ENCODE measurements at places on chromosomes 1 and 21. TPM values are rescaled to one million over a fixed set of nuclear protein-coding genes. Genes with fewer than 3 reads are reported as not detected.

DNA sequence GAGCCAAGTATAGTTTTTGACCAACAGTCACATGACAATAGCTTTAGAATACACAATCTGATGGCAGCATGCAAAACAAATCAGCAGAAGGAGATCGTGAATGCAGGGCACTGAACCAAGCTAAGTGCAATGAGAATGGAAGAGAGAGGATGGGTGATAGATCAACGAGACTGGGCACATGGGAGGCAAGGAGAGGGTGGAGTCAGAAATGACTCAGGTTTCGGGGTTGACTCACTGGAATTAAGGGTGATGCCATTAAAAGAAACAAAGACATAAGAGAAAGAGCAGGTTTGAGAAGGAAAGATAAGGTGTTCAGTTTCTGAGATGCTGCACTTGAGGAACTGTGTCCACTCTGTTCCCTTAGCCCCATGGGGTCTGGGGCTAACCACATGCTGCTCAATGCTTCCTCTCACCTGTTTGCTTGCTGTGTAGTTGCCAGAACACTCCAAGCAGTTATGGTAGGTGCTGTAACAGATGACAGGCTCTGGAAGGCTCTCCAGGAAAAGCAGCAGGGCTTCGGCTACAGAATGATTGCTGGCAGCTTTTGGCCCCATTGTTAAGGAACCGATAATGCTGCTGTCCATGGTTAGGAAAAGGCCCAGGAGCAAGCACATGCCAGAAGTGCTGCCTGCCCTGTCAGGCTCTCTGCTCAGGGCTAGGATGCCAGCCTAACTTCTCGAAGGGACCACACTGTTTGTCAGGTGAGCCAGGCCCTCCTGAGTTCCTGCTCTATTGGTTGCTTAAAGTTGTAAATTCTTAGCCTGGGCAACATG lies 6.1 kb upstream of the MTF1 start:
- no peak for DNase-seq

Gene TNFRSF18
- polyA plus RNA-seq, result 6.1 TPM

DNA sequence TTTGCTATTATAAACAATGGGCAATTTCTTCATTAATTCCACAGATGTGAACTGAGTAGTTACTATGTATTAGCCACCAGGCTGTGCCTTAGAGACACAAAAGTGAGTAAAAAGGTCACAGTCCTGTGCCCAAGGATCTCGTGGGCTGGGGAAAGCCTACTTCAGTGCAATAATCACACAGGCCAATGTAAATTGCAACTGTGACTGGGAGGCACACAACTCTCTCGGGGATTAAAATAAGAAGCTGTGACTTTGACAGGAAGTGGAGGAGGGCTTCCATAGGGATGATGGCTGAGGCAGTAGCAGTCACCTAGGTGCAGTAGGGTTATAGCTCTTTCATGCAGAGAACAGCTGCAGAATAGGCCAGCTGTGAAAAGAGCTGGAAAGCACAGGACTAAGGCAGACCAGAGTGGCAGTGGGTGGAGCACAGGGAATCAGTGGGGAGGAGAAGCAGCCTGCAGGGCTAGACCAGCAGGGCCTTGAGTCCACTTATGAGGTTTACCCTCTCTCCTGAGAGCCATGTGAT lies 121.9 kb downstream of the MAB21L3 start:
- no peak for DNase-seq

Gene TOR3A
- polyA plus RNA-seq, result 15.8 TPM

Gene SMIM1
- 3.1 TPM for polyA plus RNA-seq

DNA sequence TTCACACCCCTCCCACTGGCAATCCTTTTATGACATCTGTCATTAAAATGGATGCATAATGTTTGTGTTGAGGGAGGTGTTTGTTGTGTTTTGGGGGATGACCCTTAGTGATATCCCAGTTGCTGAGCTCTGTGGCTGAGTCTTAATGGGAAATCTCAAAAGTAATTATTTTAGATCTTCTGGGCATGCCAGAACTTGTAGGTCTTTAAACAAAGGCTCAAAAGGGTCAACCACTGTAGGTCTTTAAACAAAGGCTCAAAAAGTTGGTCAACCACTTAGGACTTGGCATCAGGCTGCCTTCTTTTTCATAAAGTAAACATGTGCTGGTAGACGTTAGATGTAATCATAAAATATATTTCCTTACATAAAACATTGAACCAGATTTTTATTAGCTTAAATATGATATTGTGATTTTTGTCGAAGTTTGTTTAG lies 78.0 kb downstream of the CDC14A start:
- DNase-seq, result no peak

Data from forelimb muscle (tissue), 1 donor.